Right lobe of liver (tissue), 6 donors: ENCODE measurements at places on chromosomes 5 and 9. TPM values are rescaled to one million over a fixed set of nuclear protein-coding genes. Genes with fewer than 3 reads are reported as not detected.
A peak's percentile ranks its signal among the peaks of the same experiment; 100 is the strongest.

GRCh38 chr5:115309751-115310370 lies 13.4 kb upstream of the CCDC112 start:
- H3K27ac ChIP-seq, result no peak overlapping the region
- H3K4me1 ChIP-seq, result no peaks in the 10 kb centered on the region
- no peak overlapping the region for H3K4me3 ChIP-seq
- H3K27me3 ChIP-seq, result no peaks in the 10 kb centered on the region
- DNase-seq, result no peak

GRCh38 chr5:43571237-43571636 lies 14.4 kb upstream of the PAIP1 start:
- no peak overlapping the region for H3K4me3 ChIP-seq
- no peak overlapping the region for H3K27ac ChIP-seq
- H3K27me3 ChIP-seq, result no peaks in the 10 kb centered on the region
- no peaks in the 10 kb centered on the region for H3K4me1 ChIP-seq
- no peaks in the 10 kb centered on the region for H3K36me3 ChIP-seq
- no peak for DNase-seq

GRCh38 chr5:168288349-168289245 lies 2.8 kb upstream of the WWC1 start:
- DNase-seq, result peak; percentile 68
- H3K4me1 ChIP-seq, result peaks cover 15% of the 10 kb centered on the region
- H3K4me3 ChIP-seq, result peak overlapping the region; percentile 28
- no peaks in the 10 kb centered on the region for H3K27me3 ChIP-seq
- no peaks in the 10 kb centered on the region for H3K36me3 ChIP-seq
- H3K27ac ChIP-seq, result peak overlapping the region; percentile 84

DNA sequence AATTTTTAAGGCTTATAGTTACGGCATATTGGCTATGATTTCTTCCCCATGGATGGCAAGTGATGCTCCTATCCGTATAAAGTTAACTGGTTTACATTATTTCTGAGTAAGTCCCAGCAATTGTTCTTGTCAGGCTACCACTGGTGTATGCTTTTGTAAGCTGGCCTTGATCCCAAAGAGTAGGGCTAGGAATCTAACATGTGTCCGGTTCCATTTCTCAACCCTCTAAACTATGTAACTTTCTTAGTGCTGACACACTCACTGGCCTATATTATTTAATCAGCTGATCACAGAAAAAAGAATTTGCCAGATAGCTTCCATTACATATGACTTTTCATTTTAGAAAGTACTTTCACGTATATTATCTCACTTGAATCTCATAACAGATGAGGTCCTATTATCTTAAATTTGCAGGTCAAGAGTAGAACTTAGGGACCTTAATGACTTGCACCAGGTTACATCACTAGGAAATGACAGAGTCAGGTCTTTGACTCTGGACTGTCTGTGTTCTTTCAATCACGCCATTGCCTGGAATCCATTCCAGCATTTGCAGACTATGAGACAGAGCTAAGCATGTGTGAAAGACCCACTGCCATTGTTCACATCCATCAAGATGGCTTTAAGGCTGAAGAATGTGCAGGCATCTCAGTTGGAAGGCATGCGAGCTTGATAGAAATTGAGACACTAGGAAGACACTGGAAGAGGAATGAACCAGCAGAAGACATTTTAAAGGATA lies 362.9 kb downstream of the ARRDC3 start:
- H3K36me3 ChIP-seq, result no peaks in the 10 kb centered on the region
- no peak overlapping the region for H3K27ac ChIP-seq
- no peak overlapping the region for H3K4me3 ChIP-seq
- H3K27me3 ChIP-seq, result no peaks in the 10 kb centered on the region
- no peaks in the 10 kb centered on the region for H3K4me1 ChIP-seq
- no peak for DNase-seq

DNA sequence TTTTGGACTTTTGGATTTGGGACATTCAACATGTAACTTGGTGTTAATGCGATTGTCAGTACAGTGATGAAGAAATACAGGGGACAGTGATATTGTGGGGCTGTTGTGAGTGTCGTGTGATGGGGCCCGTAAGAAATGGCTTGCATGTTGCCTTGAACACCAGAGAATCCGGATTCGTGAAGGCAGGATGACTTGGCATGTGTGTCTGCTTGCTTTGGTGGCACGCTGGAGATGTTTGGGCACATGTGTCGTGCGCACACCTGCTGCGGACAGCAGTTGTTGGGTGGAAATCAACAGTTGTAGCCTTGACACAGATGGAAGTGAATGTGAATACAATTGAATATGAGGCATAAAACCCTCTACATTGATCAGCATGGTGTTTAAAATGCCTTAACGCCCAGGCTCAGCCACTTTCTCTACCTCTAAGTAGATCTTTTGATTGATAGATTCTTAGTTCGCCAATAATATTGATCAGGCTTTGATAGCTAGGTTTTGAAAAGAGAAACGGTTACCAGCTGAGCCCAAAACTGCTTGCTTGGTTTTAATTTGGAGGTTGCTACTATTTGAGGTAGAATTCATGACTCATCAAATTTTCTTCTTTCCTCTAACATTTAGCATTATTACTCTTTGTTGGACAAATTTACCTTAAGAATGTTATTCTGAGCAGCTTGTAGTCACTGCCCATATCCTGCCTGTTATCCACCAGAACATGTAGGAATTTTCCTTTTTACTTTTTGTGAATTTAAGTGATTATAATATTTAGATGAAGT lies 94.4 kb downstream of the TRIO start:
- H3K36me3 ChIP-seq, result no peaks in the 10 kb centered on the region
- no peaks in the 10 kb centered on the region for H3K27me3 ChIP-seq
- H3K4me1 ChIP-seq, result no peaks in the 10 kb centered on the region
- no peak overlapping the region for H3K4me3 ChIP-seq

- H3K36me3 ChIP-seq, result no peaks in the 10 kb centered on the region
- H3K4me1 ChIP-seq, result no peaks in the 10 kb centered on the region
- no peak for DNase-seq
These were observed 124.4 kb upstream of the GPR151 start for GRCh38 chr5:146640285-146640896.

The GDA gene
- total RNA-seq, result 47.9 TPM

The PCSK1 gene
- not detected for total RNA-seq

The PIP5KL1 gene
- total RNA-seq, result not detected

The SPINK6 gene
- total RNA-seq, result not detected
